ENCODE measurements at places on chromosomes 16 and 17. TPM values are rescaled to one million over a fixed set of nuclear protein-coding genes. Genes with fewer than 3 reads are reported as not detected.

The SLC12A3 gene
- total RNA-seq, result not detected

The HDAC5 gene
- 32.5 TPM for total RNA-seq

The NT5M gene
- total RNA-seq, result 6.3 TPM

DNA sequence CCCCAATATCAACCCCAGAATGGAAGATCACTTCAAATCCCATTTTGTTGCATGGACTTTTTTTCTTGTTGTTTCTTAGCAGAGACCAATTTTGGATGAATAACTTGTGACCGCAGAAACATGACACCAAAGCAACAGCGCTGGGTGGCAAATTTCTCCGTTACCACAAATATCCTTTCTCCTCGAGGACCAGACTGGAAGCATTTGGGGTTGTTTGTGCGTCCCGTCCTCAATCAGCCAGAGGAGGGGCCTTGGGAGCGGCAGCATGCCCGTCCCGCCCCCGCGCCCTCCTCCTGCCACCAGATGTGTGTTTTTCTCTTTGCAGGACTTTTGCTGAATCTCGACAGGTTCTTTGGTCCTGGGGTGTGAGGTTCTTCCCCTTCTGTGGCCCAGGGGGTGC, 282.5 kb upstream of the FOXF1 start:
- no peak for DNase-seq

DNA sequence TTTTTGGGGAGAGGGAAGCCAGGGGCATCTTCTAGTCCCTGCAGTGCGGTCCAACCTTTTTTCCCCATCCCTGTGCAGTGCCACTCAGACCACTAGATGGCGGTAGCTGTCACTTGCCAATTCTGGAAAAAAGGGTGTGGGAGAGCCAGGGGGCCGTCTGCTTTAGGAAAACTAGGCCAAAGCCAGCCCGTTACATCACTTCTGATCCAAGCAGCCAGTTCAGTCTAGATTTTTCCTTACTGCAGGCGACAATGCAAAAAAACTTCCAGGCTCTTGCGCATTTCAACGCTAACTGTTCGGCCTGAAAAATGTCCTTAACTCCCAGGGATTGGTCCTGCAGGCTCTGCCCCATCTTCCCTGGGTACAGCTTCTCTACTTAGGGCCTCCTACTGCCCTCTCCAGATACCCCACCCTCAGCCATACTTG, 69.2 kb upstream of the CES5A start:
- DNase-seq, result peak; percentile 51

DNA sequence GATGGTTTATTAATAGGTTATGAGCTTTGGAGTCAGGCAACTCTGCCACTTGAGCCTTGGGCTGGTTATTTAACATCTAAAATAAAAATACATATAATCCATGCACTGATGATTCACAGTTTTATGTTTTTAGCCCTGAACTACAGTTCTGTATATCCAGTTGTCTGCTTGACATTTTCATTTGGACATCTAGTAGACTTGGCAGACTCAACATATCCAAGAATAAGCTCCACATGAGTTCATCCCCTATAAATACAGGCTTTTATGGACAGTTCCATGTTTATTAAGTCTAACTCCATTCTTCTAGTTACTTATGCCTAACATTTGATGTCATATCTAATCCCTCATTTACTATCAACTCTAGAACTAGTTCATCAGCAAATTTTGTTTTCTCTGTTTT, 174.2 kb downstream of the KIF2B start:
- no peak for DNase-seq

DNA sequence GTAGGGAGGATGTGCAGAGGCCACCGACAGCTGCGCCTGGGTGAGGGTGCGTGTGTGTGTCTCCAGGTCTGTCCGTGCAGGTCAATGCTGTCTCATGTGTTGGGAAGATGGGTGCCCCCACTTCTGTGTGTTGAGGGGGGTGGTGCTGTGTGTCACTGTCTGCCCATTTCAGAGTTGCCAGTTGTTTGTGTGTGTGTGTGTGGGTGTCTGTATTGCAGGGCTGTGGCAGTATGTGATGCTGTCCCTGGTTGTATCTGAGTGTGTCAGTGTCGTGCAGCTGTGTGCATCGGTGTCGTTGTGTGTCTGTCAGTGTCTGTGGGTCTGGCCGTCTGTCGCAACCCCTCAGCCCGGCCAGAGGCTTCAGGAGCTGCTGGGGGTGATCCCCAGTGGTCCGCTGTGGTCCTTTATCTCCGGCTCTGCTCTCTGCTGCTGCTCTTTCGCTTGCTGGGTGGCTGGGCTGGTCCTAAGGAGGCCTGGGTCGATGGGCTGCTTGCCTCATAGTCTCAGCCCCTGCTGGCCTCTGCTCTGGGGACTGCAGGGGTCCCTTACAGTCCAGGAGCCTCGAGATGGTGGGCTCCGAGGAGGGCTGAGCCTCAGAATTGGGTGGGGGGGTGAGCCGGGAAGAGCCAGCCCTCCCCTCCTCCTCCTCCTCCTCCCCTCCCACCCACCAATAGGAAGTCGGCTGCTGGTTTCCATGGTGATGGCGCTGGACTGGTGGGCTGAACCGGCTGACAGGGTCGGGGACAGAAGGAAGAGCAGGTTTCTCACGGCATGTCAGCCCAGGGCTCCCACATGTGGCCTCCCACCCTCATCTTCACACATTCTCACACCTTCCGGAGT, at the start of gene TSPOAP1:
Gene TSPOAP1 (minus strand): TSS at position 601 of the 840 bp plus-strand sequence. CDS start 875 bp downstream, outside the sequence.
- DNase-seq, result peak; percentile 94
